ENCODE measurements at places on chromosomes 11 and 22.

GRCh38 chr11:28962502-28962901 lies 854.3 kb downstream of the METTL15 start:
- DNase-seq = no peak

GRCh38 chr11:35567737-35568465 lies 42.5 kb upstream of the PAMR1 start:
- no peak for DNase-seq

- no peak for DNase-seq
These were observed 383.5 kb upstream of the CADM1 start for GRCh38 chr11:115887727-115888126.

- peak; percentile 1 for DNase-seq
These were observed 53.1 kb downstream of the KIF18A start for GRCh38 chr11:28054821-28055220.

- DNase-seq = no peak
These were observed 400.0 kb downstream of the ETS1 start for GRCh38 chr11:128187377-128187776.

DNA sequence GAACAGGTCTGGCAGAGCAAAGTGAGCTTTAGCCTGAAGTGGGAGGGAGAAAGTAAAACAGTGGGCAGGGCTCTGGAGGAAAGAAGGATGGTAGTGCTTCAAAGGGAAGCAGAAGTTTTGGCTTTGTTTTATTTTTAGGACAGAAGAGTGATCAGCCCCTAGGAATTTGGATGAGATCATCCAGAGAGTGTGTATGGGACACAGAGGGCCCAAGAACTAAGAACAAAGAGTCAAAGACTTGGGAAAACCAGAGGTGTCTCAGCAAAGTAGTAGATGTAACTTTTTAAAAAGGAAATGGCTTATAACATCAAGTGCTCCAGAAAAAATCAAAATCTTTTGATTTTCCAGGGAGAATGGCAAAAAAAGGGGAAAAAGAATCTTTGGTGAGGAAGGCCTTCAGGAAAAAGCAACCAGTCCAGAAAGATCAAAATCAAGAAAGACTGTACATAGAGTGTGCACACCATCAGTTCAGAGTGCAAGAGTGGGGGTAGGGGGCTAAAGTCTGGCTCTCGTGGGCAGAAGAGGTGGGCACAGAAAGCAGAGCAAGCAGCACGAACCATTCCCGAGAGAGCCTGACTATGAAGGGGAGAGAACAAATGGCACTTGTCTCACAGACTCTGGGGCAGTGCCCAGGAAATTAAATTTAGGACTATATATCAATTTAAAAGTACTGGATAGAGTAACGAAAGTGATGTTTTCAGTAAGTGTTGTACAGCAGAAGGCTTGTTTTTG lies 30.0 kb downstream of the MAPK1 start:
- peak; percentile 69 for DNase-seq

GRCh38 chr11:60870276-60870675 lies 2.9 kb downstream of the ZP1 start:
- DNase-seq = no peak

- DNase-seq = no peak
These were observed 14.2 kb downstream of the ATM start for GRCh38 chr11:108237058-108237481.

GRCh38 chr11:22347857-22348487 lies 9.8 kb downstream of the SLC17A6 start:
- DNase-seq = no peak

- no peak for DNase-seq
These were observed 79.4 kb downstream of the ATM start for GRCh38 chr11:108302121-108302785.

DNA sequence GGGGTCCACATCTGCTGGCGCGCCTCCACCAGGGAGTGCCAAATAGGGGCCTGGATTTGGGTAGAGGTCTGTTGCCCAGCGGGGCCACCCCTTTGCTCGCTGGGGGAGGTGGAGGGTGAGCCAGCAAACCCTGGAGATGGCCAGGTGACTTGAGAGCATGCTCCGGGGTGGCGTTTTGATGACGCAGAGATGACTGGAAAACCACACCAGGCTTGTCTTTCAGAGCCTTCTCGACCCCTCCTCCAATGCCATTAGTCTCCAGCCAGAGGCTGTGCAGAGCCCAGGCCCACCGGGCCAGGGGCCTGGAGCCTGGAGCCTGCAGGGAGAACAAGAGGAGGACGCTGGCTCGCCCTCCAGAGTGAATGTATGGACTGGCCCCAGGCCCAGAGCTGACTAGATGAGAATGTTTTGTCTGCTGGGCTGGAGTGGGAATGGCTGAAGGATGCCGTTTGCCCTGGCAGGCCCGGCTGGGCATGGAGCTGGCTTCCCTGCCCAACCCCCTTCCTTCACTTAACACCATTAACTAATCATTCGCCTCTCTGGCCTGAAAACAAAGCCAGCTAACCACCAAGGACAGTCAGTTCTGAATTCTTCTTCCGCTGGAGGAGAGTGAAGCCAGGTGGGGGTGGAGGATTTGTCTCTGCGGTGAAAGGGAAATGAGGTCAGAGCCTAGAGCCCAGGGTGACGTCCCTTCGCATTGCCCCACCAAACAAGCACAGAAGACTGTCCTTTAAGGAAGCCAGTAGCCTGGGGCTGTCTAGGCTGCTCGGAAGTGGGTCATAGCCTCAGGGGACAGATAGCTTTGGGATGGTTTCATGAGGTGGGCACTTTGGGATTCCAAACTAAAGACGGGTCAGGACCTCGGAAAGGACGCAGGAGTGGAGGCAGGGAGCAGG lies 1.6 kb upstream of the MCAM start:
- no peak for DNase-seq

- DNase-seq = no peak
These were observed 414.9 kb downstream of the TBC1D22A start for GRCh38 chr22:47177334-47177815.

DNA sequence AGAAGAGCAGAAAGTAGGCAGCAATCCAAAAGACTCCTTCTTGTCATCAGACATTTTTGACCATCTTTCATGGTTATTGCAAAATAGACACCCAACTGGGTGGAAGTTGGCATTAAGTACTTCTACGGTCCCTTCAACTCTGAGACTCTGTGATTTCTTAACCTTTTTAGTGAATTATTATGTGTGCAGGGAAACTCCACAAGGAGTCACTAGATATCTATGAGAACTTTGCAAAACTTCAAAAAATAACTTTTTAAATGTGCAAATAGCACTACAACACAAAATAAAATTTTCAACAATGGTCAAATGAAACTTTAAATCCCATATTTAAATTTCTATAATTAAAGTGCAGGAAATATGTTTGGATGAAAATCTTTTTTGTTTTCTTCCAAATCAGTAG lies 88.7 kb downstream of the SLC17A6 start:
- DNase-seq = no peak

- peak; percentile 11 for DNase-seq
These were observed 3.3 kb upstream of the DDI1 start for GRCh38 chr11:104033134-104033533.

GRCh38 chr11:107025673-107026072 lies 7.4 kb upstream of the GUCY1A2 start:
- no peak for DNase-seq

DNA sequence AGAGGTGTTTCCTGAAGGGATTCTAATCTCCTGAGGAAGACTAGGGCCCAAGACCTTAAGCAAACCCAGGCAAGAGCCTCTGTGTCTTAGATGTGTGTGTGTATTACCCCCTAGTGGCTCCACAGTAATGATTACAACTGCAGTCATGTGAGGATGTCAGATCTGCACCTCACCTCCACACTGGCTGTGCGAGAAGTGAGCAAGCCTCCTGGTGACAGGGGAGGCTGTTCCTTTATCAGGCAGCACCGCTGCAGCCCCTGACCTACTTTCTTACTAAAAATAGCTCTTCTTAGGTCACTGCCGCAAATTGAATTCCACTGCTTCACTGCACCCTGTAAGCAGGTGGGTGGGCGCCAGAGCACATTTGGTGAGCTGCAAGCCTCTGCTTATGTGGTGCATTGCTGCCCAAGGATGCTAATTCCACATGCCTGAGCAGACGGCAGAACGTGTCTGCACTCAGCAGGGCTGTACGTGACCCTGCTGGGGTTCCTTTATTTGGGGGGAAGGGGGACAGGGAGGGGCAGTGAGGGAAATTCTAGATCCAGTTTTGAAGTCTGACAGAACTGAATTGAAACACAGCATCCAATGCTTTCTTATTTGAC lies 112.4 kb downstream of the KCNC1 start:
- no peak for DNase-seq

GRCh38 chr11:69155302-69156234 lies at the start of gene SMIM38:
SMIM38 (plus strand) TSS chr11:69155935; CDS start chr11:69157847, 1,912 bp downstream.
- no peak for DNase-seq

GRCh38 chr11:86747801-86748200 lies 52.5 kb upstream of the PRSS23 start:
- no peak for DNase-seq

Data from GM04503 (cell line).